ENCODE measurements at places on chromosomes 1 and 21. TPM values are rescaled to one million over a fixed set of nuclear protein-coding genes. Genes with fewer than 3 reads are reported as not detected.

GRCh38 chr1:230186003-230186863, 119.2 kb downstream of the GALNT2 start:
- no peak for DNase-seq
- H3K27me3 ChIP-seq, result no peaks in the 10 kb centered on the region
- H3K4me3 ChIP-seq, result no peak overlapping the region
- H3K36me3 ChIP-seq, result peaks cover 23% of the 10 kb centered on the region
- peaks cover 60% of the 10 kb centered on the region for H3K4me1 ChIP-seq

DNA sequence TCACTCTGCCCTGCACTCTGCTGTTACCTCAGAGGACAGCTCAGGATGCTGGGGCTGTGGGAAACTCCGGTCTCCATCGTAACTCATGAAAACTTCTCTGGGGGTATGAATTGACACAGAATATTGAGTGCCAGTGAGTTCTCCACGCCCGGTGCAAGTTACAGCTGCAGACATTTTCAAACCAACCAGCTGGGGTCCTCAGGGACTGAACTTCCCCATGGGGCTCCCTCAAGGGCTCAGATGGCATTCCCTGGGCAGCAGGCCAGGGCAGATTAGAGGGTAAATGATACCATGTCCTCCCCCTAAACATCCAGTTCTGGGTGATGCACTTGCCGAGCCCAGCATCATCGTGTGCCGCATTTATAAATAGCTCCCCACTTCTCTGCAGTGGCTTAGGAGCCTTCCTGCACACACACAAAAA, 27.8 kb upstream of the CCSAP start:
- H3K36me3 ChIP-seq, result no peaks in the 10 kb centered on the region
- no peaks in the 10 kb centered on the region for H3K4me1 ChIP-seq
- peaks cover 24% of the 10 kb centered on the region for H3K27me3 ChIP-seq
- H3K27ac ChIP-seq, result no peak overlapping the region

DNA sequence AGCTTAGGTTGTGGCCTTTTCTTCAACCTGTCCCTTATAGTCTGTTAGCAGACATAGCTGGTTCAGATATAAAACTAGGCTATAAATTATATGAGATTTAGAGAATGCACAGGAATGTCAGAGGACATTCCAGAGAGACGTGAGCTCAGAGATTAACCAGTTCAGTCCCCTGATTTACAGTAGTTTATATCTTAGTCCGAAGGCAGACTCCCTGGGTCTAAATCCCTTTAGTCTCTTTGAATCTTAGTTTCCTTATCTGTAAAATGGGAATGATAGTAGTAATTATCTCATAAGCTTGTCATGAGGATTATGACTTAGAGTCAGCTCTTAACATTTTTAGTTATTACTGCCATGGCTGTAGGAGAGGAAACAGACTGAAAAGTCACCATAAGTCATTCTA, 45.5 kb upstream of the PLXNA2 start:
- H3K27ac ChIP-seq, result no peak overlapping the region
- no peak for DNase-seq
- no peak overlapping the region for H3K4me3 ChIP-seq

- H3K4me3 ChIP-seq, result no peak overlapping the region
- DNase-seq, result no peak
- H3K4me1 ChIP-seq, result no peaks in the 10 kb centered on the region
- H3K27ac ChIP-seq, result no peak overlapping the region
- no peaks in the 10 kb centered on the region for H3K27me3 ChIP-seq
Observed at GRCh38 chr1:105779727-105780126, 1276.7 kb upstream of the PRMT6 start.

DNA sequence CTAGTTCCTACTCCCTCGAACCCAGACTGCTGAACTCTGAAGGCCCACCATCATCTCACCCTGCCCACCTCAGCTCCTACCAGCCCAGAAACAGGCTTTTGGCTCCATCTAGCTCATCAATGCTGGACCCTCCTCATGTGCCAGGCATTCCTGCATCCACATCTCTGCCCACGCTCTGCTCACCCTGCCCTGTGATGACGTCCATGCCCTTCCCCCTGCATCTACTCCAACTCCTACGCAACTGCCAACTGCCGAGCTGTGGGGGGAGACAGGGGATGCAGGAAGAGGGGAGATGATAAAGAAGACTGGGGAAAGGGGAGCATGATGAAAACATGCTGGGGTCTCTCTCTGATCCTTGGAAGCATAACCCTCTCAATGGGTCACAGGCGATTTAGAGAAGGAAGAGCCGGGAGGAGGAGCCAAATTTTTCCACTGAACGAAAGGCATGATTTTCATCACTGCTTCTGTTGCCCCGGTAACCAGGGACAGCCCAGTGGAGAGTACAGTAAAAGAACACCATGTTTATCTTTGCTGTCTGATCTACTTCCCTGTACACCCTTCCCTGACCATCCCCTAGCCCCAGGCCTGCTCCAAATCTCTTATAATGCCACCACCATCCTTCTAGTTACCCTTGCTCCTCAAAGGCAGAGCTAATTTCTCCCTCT, 44.3 kb downstream of the CD34 start:
- peaks cover 59% of the 10 kb centered on the region for H3K36me3 ChIP-seq
- peaks cover 87% of the 10 kb centered on the region for H3K4me1 ChIP-seq
- H3K4me3 ChIP-seq, result peak overlapping the region; percentile 93
- DNase-seq, result peak; percentile 39
- H3K27me3 ChIP-seq, result no peaks in the 10 kb centered on the region

GRCh38 chr21:19785941-19786340, 1212.3 kb upstream of the NCAM2 start:
- H3K4me3 ChIP-seq, result no peak overlapping the region
- H3K4me1 ChIP-seq, result no peaks in the 10 kb centered on the region
- no peak for DNase-seq
- no peaks in the 10 kb centered on the region for H3K27me3 ChIP-seq

DNA sequence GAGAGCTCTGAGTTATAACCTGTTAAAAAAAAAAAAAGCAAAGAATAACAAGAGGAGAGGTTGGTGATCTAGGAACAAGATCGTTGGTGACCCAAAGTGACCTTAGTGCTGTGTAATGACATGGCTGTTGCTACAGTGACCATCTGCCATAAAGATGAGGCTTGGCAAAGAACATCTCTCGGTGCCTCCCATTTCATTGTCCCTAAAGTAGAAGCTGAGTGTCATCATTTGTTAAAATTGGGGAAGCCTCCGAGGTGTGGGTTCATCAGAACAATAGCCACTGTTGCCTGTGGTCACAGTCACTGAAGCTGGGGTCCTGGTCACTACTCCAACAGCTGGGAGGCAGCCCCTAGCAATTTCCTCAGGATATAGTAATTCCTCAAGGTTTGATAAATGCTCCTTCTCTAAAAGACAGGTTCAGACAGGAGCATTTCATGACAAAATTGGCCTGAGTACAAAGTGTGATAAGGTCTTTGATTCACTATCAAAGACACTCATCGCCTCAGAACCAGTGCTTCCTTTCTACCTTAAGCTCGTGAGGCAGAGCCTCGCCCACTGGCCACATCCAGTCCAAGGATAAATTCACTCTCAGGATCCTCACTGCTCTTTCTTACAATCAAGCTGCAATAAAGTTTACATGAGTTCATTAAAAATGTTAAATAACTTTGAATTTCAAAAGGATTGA, 81.9 kb upstream of the RGS2 start:
- no peaks in the 10 kb centered on the region for H3K4me1 ChIP-seq
- DNase-seq, result no peak
- peaks cover 2% of the 10 kb centered on the region for H3K27me3 ChIP-seq
- no peak overlapping the region for H3K4me3 ChIP-seq
- no peaks in the 10 kb centered on the region for H3K36me3 ChIP-seq

GRCh38 chr1:7473223-7474142, 297.6 kb upstream of the VAMP3 start:
- no peaks in the 10 kb centered on the region for H3K27me3 ChIP-seq
- H3K4me3 ChIP-seq, result no peak overlapping the region
- no peaks in the 10 kb centered on the region for H3K36me3 ChIP-seq
- H3K27ac ChIP-seq, result no peak overlapping the region
- DNase-seq, result no peak

DNA sequence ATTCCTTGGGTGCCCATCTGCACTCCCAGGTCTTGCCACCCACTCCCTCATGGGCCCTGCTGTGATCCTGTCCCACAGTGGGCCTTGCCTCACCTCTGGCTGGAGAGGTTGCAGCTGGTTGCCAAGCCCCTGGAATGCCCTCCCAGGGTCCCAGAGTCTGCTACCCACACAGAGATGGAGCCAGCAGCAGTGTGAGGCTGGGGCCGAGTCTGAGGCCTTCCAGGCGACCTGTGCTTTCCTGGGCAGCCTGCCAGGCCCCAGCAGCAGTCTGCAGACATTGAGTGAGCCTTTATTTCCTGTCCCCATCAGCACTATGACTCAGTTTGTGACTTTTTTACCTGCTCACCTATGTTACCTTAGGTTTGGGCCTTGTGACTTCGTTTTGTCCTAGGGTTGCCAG, 25.0 kb upstream of the TSPAN2 start:
- no peak for DNase-seq
- no peak overlapping the region for H3K27ac ChIP-seq
- H3K4me1 ChIP-seq, result peaks cover 6% of the 10 kb centered on the region
- no peaks in the 10 kb centered on the region for H3K36me3 ChIP-seq
- no peak overlapping the region for H3K4me3 ChIP-seq
- H3K27me3 ChIP-seq, result peaks cover 3% of the 10 kb centered on the region

- H3K36me3 ChIP-seq, result peaks cover 11% of the 10 kb centered on the region
- H3K4me1 ChIP-seq, result peaks cover 39% of the 10 kb centered on the region
Observed at GRCh38 chr1:19424651-19425570, 60.4 kb downstream of the CAPZB start.

DNA sequence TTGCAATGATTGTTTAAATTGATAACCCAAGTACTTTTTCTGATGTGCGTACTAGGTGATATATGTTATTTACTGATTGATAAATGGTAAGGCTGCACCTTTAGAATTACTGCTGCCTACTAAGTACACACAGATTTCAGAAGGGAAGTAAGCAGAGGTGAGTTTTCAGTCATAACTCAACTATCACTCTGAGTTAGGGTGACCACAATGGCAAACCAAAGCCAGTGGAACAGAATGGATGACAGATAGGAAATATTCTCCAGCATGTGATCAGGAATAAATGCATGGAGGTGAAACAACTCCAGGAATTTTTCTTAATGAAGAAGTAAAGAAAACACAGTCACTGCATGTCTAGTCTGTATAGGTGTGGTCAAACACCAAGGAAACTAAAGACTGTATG, 7.5 kb upstream of the KCNJ15 start:
- H3K27ac ChIP-seq, result no peak overlapping the region
- DNase-seq, result no peak
- H3K27me3 ChIP-seq, result peaks cover 31% of the 10 kb centered on the region
- H3K4me1 ChIP-seq, result peaks cover 31% of the 10 kb centered on the region

GRCh38 chr1:176111835-176112234, 95.3 kb downstream of the COP1 start:
- H3K27me3 ChIP-seq, result no peaks in the 10 kb centered on the region
- peaks cover 10% of the 10 kb centered on the region for H3K4me1 ChIP-seq
- H3K27ac ChIP-seq, result no peak overlapping the region
- H3K36me3 ChIP-seq, result peaks cover 54% of the 10 kb centered on the region
- no peak overlapping the region for H3K4me3 ChIP-seq

- H3K36me3 ChIP-seq, result no peaks in the 10 kb centered on the region
- DNase-seq, result no peak
- H3K27me3 ChIP-seq, result no peaks in the 10 kb centered on the region
- no peaks in the 10 kb centered on the region for H3K4me1 ChIP-seq
- no peak overlapping the region for H3K27ac ChIP-seq
Observed at GRCh38 chr1:102588536-102588935, 519.8 kb downstream of the COL11A1 start.

- H3K27me3 ChIP-seq, result no peaks in the 10 kb centered on the region
- no peak overlapping the region for H3K27ac ChIP-seq
- no peak for DNase-seq
- H3K36me3 ChIP-seq, result peaks cover 7% of the 10 kb centered on the region
Observed at GRCh38 chr1:62800281-62800680, 16.3 kb downstream of the ATG4C start.

DNA sequence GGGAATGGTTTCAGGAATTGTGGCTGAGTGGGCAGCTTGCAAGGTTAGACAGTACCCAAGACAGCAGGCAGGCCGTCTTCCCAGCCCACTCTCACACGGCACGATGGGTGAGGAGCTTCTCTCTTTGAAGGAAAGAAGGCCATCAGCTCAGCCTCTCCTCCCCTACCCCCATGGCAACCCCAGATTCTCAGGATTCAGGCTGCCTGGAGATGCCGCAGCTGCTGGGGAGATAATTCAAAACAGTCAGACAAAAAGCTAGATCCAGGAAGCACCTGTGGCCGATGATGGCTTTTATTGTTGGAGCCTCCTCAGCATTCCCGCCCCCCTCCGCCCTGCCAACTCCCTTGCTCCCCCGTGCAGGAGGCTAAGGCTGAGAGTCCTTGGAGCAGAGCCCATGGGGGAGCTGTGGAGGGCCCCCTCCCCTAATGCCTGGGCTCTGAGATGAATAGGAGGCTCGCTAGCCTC, 220.5 kb downstream of the TRABD2B start:
- no peaks in the 10 kb centered on the region for H3K36me3 ChIP-seq
- no peaks in the 10 kb centered on the region for H3K4me1 ChIP-seq
- H3K27ac ChIP-seq, result no peak overlapping the region
- DNase-seq, result no peak
- H3K27me3 ChIP-seq, result no peaks in the 10 kb centered on the region
- no peak overlapping the region for H3K4me3 ChIP-seq

GRCh38 chr1:209675565-209676154, 448 bp downstream of the G0S2 start:
- DNase-seq, result no peak
- peaks cover 49% of the 10 kb centered on the region for H3K4me1 ChIP-seq
- H3K36me3 ChIP-seq, result peaks cover 4% of the 10 kb centered on the region

- no peak overlapping the region for H3K27ac ChIP-seq
- H3K4me1 ChIP-seq, result peaks cover 50% of the 10 kb centered on the region
- H3K27me3 ChIP-seq, result no peaks in the 10 kb centered on the region
- peak overlapping the region; percentile 58 for H3K4me3 ChIP-seq
- H3K36me3 ChIP-seq, result peaks cover 27% of the 10 kb centered on the region
Observed at GRCh38 chr1:32336591-32336932, 529 bp upstream of the MARCKSL1 start.

DNA sequence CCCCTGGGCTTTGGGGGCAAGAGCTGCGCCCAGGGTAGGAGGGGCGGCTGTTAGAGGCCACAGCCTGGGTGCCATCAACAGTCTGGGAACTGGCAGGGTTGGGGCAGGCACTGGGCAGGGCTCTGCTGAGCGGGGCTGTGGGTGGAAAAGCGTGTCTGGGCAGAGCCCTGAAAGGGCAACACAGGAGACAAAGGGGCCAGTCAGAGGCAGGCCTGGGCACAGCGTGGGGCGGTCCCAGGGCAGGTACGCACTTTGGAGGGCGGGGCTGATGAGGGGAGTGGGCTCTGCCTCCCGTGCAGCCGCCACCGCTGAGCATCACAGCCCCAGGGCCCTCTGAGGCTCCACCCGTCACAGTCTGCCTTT, 13.9 kb downstream of the CELSR2 start:
- H3K36me3 ChIP-seq, result no peaks in the 10 kb centered on the region
- peaks cover 3% of the 10 kb centered on the region for H3K4me1 ChIP-seq
- no peaks in the 10 kb centered on the region for H3K27me3 ChIP-seq
- H3K4me3 ChIP-seq, result no peak overlapping the region

GRCh38 chr1:68013351-68013750, 37.1 kb downstream of the DIRAS3 start:
- no peaks in the 10 kb centered on the region for H3K27me3 ChIP-seq
- H3K4me1 ChIP-seq, result no peaks in the 10 kb centered on the region
- no peak for DNase-seq
- no peak overlapping the region for H3K27ac ChIP-seq
- H3K36me3 ChIP-seq, result no peaks in the 10 kb centered on the region

Gene BTBD8
- 2.7 TPM for total RNA-seq

Gene ADAMTS1
- total RNA-seq, result 2.4 TPM

Gene KCNA3
- total RNA-seq, result 73.3 TPM
